Hepatic stellate cell (primary cell): ENCODE measurements at places on chromosomes 13 and 19.

- no peak for DNase-seq
Observed at GRCh38 chr19:50341091-50341564, 12.0 kb upstream of the KCNC3 start.

GRCh38 chr13:99958406-99959126 lies 13.0 kb downstream of the ZIC5 start:
- DNase-seq = no peak

GRCh38 chr19:38727868-38728660 lies 16.2 kb downstream of the CAPN12 start:
- peak; percentile 86 for DNase-seq

DNA sequence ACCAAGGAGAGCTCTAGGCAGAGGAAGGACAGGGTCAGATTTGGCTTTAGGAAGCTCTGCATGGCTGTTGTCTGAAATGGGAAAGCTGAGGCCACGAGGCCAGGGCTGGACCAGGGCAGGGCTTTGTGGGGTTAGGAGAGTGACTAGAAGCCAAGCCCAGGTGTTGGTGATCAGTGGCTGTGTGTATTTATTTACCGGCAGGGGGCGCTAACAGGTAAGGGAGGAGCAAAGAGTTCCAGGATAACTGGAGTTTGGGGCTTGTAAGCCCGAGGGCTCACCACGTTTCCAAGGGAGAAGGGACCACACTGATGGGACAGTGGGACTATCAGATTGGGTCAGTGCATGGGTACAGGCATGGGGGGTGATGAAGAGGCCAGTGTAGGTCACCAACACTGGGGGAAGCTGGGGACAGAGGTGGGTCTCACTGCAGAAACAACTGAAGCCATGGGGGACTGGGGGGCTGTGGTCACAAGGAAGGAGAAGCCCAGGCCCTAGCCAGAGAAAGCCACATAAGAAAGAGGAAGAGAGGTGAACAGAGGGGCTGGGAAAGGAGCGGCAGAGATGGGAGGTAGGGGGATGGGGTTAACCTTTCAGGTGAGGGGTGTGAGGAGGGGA lies 3.9 kb downstream of the TMEM147 start:
- DNase-seq = peak; percentile 78

DNA sequence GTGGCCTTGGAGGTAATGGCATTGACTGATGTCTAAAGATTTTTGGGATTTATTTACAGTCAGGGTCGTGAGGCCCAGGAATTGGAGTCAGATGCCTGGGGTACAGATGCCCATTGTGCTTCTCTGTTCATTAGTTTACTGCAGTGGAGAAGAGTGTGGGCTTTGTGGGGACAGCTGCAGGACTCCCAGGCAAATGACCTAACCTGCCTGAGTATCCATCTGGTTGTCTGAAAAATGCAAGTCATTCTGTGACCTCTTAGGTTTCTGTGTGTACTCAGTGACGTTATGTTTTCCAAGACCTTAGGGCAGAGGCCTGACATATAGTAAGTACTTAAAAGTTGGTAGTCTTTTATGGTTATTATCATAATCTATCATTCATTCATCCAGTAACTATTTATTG lies 60.5 kb downstream of the SPATA13 start:
- DNase-seq = no peak

DNA sequence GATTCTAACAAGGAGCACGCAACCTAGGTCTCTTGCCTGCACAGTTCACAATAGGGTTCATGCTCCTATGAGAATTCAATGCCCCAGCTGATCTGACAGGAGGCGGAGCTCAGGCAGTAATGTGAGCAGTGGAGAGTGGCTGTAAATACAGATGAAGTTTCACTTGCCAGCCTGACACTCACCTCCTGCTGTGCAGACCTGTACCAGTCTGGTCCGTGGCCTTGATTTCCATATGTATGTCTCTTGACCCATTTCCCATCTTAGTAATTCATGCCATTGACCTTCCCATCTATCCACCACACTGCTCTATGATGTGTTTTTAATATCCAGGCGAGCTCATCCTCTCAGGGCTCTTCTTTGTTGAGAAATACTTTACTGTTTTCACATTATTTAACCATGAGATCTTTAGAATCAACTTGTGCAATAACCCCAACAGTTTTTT lies 95.2 kb downstream of the LRCH1 start:
- DNase-seq = no peak

DNA sequence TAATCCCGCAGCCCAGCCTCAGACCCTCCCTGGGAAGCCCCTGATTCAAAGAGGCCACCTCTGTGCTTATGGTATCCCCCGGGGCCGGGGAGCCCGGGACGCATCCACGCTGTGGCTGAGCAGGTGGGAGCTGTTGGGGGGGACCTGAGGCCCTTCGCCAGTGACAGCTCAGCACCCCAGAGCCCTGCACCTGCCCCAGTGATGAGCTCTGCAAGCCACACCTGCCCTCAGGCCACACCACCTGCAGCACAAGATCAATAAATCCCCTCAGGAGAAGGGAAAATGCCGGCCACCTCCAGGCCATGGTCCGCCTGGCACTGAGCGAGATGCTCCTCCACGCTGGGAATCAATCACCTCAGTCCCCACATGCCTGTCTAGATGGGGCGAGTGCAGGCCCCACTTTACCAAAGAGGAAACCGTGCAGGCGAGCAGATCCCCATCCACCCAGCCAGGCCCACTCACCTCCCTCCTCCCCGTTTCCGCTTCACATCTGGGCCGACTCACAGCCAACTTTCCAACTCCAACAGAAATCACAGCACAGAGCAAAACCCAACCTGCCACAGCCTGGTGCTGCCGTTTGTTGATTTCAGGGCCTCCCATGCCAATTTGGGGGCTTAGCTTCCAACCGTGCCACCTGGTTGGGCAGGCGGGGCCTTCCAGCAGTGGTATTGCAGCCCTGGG lies 12.8 kb downstream of the MOB3A start:
- DNase-seq = no peak

DNA sequence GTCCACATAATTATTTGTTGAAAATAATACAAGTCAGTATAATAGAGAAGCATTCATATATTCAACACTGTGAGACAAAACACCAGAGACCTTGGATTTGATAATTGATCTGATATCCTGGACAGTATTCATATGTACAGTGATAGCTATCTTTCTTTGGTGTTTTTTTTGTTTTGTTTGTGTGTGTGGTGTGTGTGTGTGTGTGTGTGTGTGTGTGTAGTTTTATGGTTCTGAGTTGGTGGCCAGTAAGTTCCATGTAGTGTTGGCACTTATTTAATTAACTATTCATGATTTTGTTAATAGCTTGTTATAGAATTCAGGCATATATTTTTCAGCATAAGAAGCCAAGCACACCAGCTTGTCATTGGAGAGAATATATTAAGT lies 1.6 kb upstream of the ANGPTL6 start:
- DNase-seq = no peak

DNA sequence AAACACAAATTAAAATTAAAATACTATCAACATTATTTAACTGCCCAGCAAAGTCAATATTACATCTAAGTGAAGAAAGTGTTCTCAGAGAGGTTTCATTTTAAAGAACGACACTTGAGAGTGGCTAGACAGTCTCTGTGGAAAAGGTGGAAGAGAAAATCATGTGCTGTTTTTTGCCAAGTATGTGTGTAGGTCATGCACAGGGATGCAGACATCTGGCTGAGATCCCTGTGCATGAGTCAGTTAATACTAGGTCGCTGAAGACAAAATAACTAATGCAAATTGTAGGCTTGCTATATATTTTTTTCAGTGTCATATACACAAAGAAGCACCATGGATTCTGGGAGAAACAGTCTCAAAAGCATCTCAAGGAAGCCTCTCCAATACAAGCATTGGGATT lies 44.3 kb upstream of the ENOX1 start:
- no peak for DNase-seq

- DNase-seq = no peak
Observed at GRCh38 chr13:46327246-46327645, 59.8 kb downstream of the RUBCNL start.

DNA sequence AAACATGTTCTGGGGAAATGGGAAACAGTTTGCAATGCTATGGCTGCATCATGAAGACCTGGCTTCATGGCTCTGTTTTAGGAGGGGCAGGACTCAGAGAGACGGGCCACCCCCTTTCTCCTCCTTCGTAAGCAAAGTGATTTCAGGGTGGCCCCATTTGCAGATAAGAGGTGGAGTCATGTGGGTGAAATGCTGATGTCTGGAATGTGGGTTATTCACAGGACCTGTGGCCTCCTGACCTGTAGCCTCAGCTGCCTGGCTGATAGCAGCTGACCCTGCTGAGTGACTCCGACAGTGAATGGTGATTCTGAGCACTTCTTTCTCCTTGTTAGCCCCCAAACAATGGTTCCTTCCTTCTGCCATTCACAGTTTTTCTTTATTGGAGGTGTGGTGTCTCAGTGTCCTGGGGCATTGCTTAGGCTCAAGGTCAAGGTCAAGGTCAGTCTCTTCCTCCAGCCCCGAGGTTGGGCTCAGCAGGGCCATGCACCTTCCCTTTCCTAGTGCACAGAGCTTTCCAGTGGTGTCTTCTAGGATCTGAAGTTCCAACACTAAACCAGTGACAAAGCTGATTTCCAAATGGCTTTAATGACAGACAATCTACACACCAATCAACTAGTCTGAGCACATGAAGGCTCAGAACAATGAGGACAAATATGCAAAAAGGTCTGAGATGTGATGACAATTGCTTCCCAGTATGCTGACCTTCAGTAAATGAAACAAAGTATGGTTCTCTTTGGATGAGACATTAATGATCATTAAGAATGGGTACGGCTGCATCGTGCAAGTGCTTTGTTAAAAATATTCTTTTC lies 49.6 kb upstream of the ANKRD10 start:
- no peak for DNase-seq

GRCh38 chr13:59126474-59126873 lies 1037.3 kb downstream of the DIAPH3 start:
- no peak for DNase-seq

- no peak for DNase-seq
Observed at GRCh38 chr13:48010698-48011097, 9.6 kb upstream of the SUCLA2 start.

DNA sequence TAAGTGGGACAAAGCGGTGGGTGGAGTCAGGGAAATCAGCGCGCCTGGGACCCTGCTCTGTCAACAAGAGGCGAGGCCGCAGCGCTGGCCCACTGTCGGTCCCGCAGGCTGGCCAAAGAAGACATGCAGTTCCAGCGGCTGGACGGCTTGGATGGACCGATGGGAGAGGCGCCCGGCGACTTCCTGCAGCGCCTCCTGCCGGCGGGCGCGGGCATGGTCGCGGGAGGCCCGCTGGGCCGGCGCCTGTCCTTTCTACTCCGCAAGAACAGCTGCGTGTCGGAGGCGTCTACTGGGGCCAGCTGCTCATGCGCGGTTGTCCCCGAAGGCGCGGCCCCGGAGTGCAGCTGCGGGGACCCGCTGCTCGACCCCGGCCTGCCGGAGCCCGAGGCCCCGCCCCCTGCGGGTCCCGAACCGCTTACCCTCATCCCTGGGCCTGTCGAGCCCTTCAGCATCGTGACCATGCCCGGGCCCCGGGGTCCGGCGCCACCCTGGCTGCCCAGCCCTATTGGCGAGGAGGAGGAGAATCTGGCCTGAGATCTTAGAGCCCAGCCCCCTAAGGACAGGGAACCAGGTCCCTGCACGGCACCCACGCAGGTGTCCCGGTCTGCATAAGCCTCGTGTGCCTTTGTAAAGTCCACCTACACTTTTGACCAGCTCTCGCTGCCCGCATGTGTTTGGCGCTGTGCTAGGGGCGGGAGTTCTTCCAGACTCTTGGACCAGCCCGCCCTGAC lies 6.1 kb downstream of the BEST2 start:
- DNase-seq = peak; percentile 90

GRCh38 chr13:30257468-30258099 lies 49.8 kb downstream of the KATNAL1 start:
- DNase-seq = peak; percentile 11

DNA sequence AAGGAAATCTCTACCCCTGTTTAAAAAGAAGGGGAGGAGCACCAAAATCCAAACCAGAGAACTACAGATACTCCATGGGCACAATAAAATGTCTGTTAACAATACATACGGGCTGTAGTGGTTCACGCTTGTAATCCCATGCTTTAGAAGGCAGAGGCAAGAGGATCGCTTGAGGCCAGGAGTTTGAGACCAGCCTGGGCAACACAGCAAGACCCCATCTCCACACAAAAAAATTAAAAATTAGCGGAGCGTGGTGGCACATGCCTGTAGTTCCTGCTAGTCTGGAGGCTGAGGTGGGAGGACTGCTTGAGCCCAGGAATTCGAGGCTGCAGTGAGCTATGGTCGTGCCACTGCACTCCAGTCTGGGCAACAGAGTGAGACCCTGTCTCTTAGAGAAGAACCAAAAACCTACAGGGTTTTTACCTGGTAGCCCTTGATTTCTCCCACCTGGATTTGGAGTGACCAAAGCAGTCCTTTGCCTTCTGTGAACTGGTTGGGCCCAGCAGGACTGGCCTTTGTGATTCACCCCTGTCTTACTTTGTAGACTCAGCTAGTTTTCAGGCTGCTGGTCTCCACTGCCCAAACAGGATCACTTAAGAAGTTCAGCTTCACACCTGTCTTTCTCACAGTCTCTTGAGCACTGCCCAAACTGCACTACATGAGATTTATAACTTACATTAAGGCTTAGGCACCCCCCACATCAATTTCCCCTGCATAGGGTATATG lies 38.7 kb upstream of the FLT1 start:
- DNase-seq = no peak

DNA sequence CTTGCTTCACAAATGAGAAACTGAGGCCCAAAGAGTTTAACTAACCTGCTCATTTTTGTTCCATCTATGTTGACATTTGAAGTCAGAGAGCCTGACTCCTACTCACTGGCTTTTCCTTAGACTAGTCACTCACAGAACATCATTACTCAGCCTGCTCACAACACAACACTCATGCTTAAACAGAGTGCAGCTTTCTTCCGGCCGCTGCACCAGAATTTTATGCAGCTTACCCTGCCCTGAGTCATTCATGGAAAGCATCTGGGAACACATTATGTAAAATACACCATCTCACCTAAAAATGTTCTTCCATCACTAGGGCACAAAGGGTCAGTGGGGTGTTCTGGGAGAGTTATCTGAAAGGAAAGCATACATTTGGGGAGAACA lies 303.4 kb downstream of the SPRY2 start:
- peak; percentile 25 for DNase-seq

DNA sequence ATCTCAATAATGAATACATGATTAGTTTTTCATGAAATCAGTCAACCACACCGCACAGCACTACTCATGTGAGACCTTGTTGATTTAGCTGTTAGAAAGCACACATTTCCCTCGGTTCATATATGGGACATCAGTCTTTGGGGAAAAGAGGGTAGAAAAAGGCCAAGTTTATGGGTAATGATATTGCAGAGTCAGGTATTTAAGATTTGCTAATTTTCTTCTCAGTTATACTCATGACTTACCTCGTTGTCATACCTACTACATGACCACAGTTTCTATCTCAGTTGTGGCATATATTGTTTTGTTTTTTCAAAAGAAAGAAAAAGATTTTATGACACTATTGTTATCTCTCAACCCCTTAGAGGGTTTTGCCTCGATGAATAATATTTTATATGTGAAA lies 165.6 kb downstream of the POU4F1 start:
- DNase-seq = no peak

GRCh38 chr19:13005861-13006370 lies 10.6 kb downstream of the NFIX start:
- no peak for DNase-seq
